ENCODE measurements at places on chromosomes 16 and 17.

DNA sequence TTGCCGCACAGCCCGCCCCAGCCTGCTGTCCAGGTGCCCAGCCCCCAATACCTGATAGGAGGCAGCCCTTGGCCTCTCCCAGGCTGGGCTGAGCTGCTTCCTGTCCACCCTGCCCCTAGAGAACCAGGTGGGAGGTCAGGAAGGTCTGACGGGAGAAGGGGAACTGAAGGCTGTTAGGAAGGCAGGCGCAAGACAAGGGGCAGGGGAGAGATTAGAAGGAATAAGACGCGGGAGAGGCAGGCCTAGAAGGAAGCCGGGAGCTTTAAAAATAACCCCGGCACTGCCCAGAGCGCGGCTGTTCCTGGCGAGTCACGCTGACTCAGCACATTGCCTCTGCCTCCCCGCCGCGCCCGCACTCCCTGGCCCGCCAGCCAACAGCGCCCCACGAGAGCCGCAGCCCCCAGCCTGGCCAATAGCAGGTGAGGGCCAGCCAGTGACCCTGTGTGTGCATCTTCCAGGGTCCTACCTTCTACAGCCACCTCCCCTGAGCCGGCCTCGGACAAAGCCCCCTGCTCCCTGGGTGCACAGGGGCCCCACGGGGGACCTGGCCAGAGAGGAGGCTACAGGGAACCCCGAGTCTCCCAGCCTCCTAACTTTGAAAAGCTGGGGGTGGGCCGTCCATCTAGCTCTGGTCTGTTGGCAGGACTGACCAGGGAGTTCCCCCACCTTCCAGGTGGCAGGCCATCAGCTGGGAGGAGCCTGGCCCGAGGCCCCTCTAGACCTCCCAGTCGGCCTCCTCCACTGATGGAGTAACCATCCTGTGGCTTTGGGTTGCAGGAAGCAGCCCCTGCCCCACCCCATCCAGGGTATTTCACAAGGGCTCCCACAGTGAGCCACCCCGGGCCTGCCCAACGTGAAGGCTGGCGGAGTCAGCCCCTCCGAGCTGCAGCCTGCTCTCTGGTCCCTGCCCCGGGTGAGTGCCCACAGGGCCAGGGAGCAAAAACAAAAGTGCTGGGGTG, 4.0 kb downstream of the MAFG start:
- DNase-seq = no peak

GRCh38 chr17:75102385-75102821, 7.4 kb upstream of the ARMC7 start:
- DNase-seq = no peak

GRCh38 chr17:6492892-6493674, 48.8 kb downstream of the PIMREG start:
- DNase-seq = no peak

GRCh38 chr16:79623824-79624223, 23.3 kb upstream of the MAF start:
- no peak for DNase-seq
